Ascending aorta (tissue), 2 donors: ENCODE measurements at places on chromosomes 5 and 9.

- no peaks in the 10 kb centered on the region for H3K4me1 ChIP-seq
- no peaks in the 10 kb centered on the region for H3K36me3 ChIP-seq
- no peak for DNase-seq
- no peaks in the 10 kb centered on the region for H3K27me3 ChIP-seq
Observed at GRCh38 chr5:163964671-163965070, 459.3 kb downstream of the MAT2B start.

DNA sequence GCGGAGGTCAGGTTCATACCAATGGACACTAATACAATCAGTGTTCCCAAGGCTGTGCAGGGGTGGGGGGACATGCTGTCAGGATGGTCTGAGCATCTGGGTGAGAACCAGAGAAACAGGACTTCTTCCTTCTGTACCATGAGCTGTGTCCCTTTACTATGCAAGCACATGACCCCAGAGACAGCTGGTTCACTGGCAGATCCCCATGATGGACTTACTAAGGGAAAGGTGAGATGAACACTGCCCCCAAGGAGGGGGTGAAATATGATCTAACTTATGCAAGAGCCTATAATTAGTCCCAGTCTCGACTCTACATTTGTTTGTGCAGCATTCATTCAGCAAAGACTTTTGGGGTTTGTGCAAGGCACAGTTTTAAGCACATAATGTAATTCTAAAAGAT is 91.4 kb downstream of the LIFR start:
- H3K4me1 ChIP-seq = peaks cover 66% of the 10 kb centered on the region
- H3K27ac ChIP-seq = peak overlapping the region; percentile 95
- no peak for DNase-seq

- H3K27me3 ChIP-seq = no peaks in the 10 kb centered on the region
- no peaks in the 10 kb centered on the region for H3K36me3 ChIP-seq
- no peak for DNase-seq
- no peak overlapping the region for H3K27ac ChIP-seq
Observed at GRCh38 chr9:33762343-33762742, 33.0 kb upstream of the PRSS3 start.

DNA sequence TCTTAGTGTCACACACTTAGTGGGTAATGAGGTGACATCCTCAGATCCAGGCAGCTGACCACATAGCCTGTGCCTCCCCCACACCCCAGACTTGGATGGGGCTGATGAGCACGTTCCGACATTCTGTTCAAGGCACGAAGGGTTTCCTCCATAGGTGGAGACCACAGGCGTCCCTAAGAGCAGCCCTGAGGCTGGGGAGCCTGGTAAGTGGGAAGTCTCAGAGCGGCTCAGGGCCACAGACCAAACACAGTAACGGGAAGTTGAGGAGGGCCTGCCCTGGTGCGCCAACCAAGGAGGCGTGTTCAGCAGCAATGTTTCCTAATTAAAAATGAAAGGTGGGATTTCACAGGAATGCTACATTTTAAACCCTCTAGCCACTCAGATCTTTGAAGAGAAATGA is 102.3 kb upstream of the PHYKPL start:
- no peak overlapping the region for H3K27ac ChIP-seq
- H3K27me3 ChIP-seq = no peaks in the 10 kb centered on the region
- no peaks in the 10 kb centered on the region for H3K36me3 ChIP-seq
- peaks cover 3% of the 10 kb centered on the region for H3K4me1 ChIP-seq

DNA sequence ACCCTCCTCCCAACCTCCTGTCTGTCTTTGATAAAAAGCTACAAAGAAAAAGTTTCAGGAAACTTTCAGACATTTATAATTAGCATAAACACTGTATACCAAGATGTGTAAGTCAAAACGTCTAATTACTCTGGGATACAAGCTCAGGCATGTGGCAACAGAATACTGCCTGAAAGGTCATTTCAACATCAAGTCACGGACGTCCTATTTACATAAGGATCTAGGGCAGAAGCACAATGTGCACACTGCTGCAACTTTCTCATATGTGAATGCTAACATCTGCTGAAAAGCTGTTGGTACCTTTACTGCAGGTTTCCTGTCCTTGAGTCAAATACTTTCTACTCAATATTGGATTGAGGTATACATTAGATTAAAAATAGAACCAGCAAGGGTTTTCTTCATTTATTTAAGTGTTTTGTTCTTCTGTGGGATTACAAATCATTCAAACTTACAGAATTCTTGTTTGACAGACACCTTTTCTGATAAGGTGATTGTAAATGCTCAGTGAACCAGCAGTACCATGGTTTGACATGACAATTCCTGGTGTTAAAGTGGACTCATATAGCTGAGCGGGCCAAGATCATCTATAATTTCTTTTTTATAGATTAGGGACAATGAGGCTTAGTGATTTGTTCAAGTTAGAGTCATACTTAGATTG is 36.8 kb downstream of the ELL2 start:
- DNase-seq = no peak
- H3K4me1 ChIP-seq = no peaks in the 10 kb centered on the region
- H3K4me3 ChIP-seq = no peak overlapping the region

DNA sequence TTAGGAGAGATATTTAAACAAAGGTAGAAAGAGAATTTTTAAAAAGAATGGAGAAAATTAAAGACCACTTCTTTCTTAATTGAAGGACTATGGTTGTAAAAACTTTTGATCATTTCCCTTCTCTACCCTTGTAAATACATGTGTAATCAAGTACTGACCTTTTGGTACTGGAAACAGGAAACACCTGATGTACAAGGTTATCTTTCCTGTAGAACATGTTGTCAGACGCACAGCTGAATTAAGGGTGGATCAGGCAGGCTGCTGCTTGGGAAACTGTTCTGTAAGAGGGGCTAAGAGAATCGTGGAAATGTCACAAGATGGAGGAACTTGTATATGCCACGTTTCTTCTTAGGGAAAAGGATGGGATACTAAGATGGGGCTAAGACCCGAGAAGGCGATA is 341.6 kb downstream of the ZNF608 start:
- no peaks in the 10 kb centered on the region for H3K4me1 ChIP-seq
- H3K27me3 ChIP-seq = no peaks in the 10 kb centered on the region
- H3K27ac ChIP-seq = no peak overlapping the region
- no peaks in the 10 kb centered on the region for H3K36me3 ChIP-seq

- DNase-seq = peak; percentile 57
- H3K27me3 ChIP-seq = no peaks in the 10 kb centered on the region
- no peaks in the 10 kb centered on the region for H3K4me1 ChIP-seq
- no peaks in the 10 kb centered on the region for H3K36me3 ChIP-seq
- H3K4me3 ChIP-seq = no peak overlapping the region
- H3K27ac ChIP-seq = no peak overlapping the region
Observed at GRCh38 chr5:359301-359897, 37.9 kb downstream of the AHRR start.

DNA sequence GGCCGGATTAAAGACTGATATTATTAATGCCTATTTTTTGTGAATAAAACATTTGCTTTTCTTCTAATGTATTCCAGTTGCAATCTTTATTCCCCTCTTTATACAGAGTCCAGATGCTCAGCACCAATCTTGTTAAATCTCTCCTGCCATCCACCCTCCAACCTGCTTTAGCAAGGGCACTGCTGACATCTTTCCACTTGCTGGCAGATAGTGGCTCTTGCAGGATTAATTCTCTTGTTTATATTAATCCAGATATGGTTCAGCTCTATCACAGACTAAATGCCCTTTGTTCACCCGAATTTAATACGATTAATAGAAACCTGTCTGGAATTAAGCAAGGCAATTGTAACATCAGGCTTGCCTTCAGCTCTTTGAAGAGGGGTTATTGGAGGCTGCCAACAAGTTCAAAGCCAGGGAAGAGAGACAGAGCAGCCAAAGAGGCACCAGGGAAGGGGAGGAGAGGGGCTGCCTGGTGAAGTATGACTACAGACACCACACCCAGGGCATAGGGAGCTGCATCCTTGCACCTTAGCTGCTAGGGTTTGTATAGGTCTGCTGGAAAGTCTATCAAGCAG is 236.2 kb downstream of the SAXO1 start:
- peaks cover 2% of the 10 kb centered on the region for H3K36me3 ChIP-seq
- H3K4me1 ChIP-seq = no peaks in the 10 kb centered on the region

GRCh38 chr5:143016777-143017516 is 246.8 kb downstream of the ARHGAP26 start:
- H3K36me3 ChIP-seq = peaks cover 10% of the 10 kb centered on the region
- H3K27me3 ChIP-seq = no peaks in the 10 kb centered on the region
- no peaks in the 10 kb centered on the region for H3K4me1 ChIP-seq
- no peak overlapping the region for H3K4me3 ChIP-seq

GRCh38 chr9:132945186-132946130 is 1.0 kb upstream of the TSC1 start:
- no peaks in the 10 kb centered on the region for H3K36me3 ChIP-seq
- H3K4me1 ChIP-seq = peaks cover 14% of the 10 kb centered on the region
- no peaks in the 10 kb centered on the region for H3K27me3 ChIP-seq
- H3K27ac ChIP-seq = peak overlapping the region; percentile 94

- H3K36me3 ChIP-seq = no peaks in the 10 kb centered on the region
- H3K27ac ChIP-seq = no peak overlapping the region
- no peaks in the 10 kb centered on the region for H3K4me1 ChIP-seq
Observed at GRCh38 chr9:78288214-78288892, 8.6 kb upstream of the PSAT1 start.

- peaks cover 54% of the 10 kb centered on the region for H3K36me3 ChIP-seq
- no peaks in the 10 kb centered on the region for H3K27me3 ChIP-seq
- no peak overlapping the region for H3K4me3 ChIP-seq
Observed at GRCh38 chr5:134537297-134537696, 11.8 kb downstream of the JADE2 start.

- H3K4me3 ChIP-seq = no peak overlapping the region
- no peaks in the 10 kb centered on the region for H3K27me3 ChIP-seq
- H3K36me3 ChIP-seq = no peaks in the 10 kb centered on the region
Observed at GRCh38 chr5:73160239-73160671, 12.7 kb upstream of the TMEM174 start.

- H3K36me3 ChIP-seq = no peaks in the 10 kb centered on the region
- H3K4me3 ChIP-seq = no peak overlapping the region
- no peaks in the 10 kb centered on the region for H3K4me1 ChIP-seq
- H3K27me3 ChIP-seq = no peaks in the 10 kb centered on the region
- H3K27ac ChIP-seq = no peak overlapping the region
Observed at GRCh38 chr5:9698841-9699240, 68.7 kb upstream of the TAS2R1 start.

DNA sequence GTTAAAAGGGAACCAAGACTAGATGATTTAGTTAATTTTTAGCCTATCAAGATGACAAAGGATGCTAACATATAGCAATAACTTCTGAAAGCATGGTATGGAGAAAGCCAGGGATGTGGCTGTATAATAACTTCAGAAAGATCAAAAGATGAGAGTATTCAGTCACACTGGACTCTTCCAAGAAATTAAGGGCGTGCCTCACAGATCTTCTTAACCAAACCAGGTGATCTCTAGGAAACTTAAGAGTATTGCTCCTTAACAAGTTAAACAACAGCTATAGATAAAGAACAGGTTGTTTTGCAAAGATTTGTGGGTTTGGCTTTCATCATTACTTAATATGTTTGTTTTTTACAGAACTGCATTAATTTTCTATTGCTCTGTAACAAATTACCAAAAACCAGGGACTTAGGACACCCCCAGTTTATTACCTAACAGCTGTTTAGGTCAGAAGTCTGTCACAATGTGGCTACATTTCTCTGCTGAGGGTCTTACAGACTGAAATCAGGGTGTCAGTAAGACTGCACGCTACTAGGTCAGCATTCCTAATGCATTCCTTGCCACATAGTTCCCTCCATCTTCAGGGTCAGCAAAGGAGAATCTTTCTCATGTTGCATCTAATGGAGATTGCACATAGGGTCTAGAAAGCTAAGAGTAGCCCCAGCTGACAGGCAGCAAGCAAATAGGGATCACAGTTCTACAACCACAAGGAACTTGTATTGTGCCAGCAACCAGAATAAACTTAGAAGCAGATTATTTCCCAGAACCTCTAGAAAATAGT is 113.8 kb downstream of the WDR70 start:
- no peaks in the 10 kb centered on the region for H3K27me3 ChIP-seq
- no peaks in the 10 kb centered on the region for H3K4me1 ChIP-seq
- no peak overlapping the region for H3K27ac ChIP-seq
- DNase-seq = no peak

DNA sequence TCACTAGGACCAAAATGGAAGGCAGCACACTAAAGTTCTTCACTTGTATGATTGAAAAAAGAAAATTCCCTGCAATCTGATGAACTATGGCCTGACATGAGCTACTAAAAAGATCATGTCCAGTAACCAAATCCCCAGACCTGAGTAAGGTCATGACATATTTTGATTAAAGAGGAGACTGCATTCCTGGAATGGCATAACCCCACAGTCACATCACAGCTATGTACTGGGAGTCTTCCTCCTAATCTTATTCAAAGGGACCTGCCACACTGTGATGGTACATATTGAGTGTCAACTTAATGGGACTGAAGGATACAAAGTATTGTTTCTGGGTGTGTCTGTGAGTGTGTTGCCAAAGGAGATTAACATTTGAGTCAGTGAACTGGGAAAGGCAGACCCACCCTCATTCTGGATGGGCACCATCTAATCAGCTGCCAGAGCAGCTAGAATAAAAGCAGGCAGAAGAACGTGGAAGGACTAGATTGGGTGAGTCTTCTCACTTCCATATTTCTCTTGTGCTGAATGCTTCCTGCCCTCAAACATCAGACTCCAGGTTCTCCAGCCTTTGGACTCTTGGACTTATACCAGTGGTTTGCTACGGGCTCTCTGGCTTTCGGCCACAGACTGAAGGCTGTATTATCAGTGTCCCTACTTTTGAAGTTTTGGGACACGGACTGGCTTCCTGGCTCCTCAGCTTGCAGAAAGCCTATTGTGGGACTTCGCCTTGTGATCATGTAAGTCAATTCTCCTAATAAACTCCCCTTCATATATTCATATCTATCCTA is 345.0 kb downstream of the TMEM38B start:
- H3K4me3 ChIP-seq = no peak overlapping the region
- no peaks in the 10 kb centered on the region for H3K4me1 ChIP-seq
- H3K27ac ChIP-seq = no peak overlapping the region
- DNase-seq = no peak

DNA sequence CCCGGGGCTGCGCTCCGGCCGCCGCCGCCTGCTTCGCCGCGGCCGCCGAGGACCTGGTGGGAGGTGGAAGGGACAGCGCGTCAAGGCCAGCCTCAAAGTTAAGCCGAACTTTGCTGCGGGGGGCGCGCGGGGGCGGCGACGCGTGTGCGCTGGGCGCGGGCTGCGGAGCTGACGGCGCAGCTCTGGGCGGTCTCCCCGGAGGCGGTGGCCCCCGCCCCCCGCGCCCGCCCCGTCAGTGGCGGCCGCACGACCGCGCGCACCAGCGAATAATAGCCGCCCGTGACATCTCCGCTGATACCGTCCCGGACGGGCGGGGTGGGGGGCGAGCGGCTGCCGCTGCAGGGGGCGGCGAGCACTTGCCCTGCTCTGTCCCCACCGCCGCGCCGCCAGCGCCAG is 579 bp upstream of the FAM78A start:
- peaks cover 2% of the 10 kb centered on the region for H3K4me1 ChIP-seq
- DNase-seq = no peak
- H3K36me3 ChIP-seq = no peaks in the 10 kb centered on the region
- H3K4me3 ChIP-seq = peak overlapping the region; percentile 53
- H3K27me3 ChIP-seq = no peaks in the 10 kb centered on the region

GRCh38 chr9:126702151-126703001 is 88.6 kb downstream of the LMX1B start:
- H3K4me1 ChIP-seq = no peaks in the 10 kb centered on the region
- no peak overlapping the region for H3K4me3 ChIP-seq
- no peak overlapping the region for H3K27ac ChIP-seq
- DNase-seq = no peak
- H3K27me3 ChIP-seq = peaks cover 22% of the 10 kb centered on the region
